ENCODE measurements at places on chromosomes 12 and 14. TPM values are rescaled to one million over a fixed set of nuclear protein-coding genes. Genes with fewer than 3 reads are reported as not detected.

DNA sequence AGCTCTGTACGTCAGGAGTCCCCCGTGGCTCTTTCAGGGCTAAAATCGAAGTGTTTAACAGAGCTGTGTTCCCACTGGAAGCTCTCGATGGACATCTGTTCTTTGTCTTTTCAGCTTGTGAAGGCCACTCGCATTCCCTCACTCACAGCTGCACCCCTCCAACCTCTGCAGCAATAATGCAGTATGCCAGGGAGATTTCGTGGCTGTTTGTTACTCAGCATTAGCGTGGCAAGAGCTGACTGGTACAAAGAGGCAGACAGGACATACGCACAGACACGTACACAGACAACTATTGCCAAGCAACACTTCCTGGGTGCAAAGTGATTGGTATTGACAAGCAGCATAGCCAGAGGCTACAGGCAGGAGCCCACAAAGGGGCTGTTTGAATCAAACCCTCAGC lies 11.8 kb upstream of the FBXO21 start:
- no peak for DNase-seq
- no peak overlapping the region for H3K4me3 ChIP-seq
- peaks cover 58% of the 10 kb centered on the region for H3K27me3 ChIP-seq
- no peaks in the 10 kb centered on the region for H3K4me1 ChIP-seq

GRCh38 chr14:34103176-34103575 lies 152.3 kb upstream of the EGLN3 start:
- peaks cover 9% of the 10 kb centered on the region for H3K4me1 ChIP-seq
- no peaks in the 10 kb centered on the region for H3K36me3 ChIP-seq
- no peak overlapping the region for H3K27ac ChIP-seq
- H3K27me3 ChIP-seq: no peaks in the 10 kb centered on the region

DNA sequence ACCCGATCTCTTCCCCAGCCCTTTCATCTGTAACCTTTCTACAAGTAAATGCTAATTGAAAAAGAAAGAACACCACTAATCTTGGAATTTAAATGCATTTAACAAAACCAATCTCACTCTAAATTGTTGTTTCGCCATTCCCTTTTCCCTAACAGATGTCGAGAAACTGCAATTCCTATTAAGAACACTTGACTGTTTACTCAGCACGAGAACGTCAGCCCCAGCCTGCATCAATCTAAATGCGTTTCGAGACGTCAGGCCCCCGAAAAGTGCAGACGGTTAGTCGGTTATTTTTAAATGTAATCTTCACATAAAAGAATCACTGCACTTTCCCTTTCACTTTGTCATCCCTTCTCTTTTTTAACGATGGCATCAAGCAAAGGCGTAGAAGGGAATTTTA lies 837.6 kb downstream of the VRK1 start:
- peaks cover 5% of the 10 kb centered on the region for H3K27me3 ChIP-seq
- DNase-seq: no peak
- no peaks in the 10 kb centered on the region for H3K36me3 ChIP-seq
- H3K27ac ChIP-seq: no peak overlapping the region
- no peak overlapping the region for H3K4me3 ChIP-seq
- H3K4me1 ChIP-seq: no peaks in the 10 kb centered on the region

- 0 out of 2 replicates have a peak, but pooled peaks cover 3% of the 10 kb centered on the region for H3K36me3 ChIP-seq
- no peaks in the 10 kb centered on the region for H3K27me3 ChIP-seq
- H3K4me1 ChIP-seq: no peaks in the 10 kb centered on the region
- no peak overlapping the region for H3K27ac ChIP-seq
These were observed 210.5 kb downstream of the SNAPC1 start for GRCh38 chr14:61972711-61973110.

DNA sequence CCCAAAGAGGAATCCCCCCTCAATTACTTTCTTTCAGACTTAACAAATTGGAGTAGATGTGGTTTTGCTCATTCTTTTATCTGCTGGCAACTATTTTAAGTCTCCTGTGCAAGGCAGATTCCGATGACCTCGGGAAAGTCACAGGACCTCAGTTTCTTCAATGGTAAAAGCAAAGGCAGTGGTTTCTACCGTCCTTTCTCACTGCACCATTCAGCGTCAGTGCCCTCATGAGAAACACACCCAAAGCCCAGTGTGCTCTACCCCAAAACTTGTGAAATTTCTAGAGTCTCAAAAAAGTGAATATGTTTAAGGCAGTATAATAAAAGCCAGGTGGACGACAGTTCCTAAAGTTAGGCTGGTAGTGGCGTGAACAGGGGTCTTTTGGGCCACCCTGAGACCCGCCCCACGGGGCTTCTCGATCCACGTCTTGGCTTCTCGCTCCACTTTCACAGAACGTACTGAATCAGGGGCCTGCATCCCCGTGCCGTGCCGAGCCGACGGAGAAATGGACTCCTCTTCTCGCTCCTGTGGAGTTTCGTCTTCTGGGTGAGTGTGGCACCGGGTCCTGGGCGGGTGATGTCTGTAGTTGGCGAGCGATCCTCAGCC lies 1.3 kb upstream of the ARHGAP5 start:
- DNase-seq: no peak
- no peaks in the 10 kb centered on the region for H3K27me3 ChIP-seq
- H3K36me3 ChIP-seq: no peaks in the 10 kb centered on the region
- peaks cover 26% of the 10 kb centered on the region for H3K4me1 ChIP-seq
- H3K27ac ChIP-seq: peak overlapping the region; percentile 98

- peak overlapping the region; percentile 44 for H3K4me3 ChIP-seq
- H3K27ac ChIP-seq: peak overlapping the region; percentile 98
- peak; percentile 97 for DNase-seq
- no peaks in the 10 kb centered on the region for H3K36me3 ChIP-seq
These were observed 68.3 kb downstream of the ALG10B start for GRCh38 chr12:38384816-38385378.

GRCh38 chr12:4228122-4228580 lies 45.4 kb upstream of the CCND2 start:
- no peaks in the 10 kb centered on the region for H3K36me3 ChIP-seq
- no peak for DNase-seq
- no peak overlapping the region for H3K4me3 ChIP-seq
- no peak overlapping the region for H3K27ac ChIP-seq
- H3K27me3 ChIP-seq: peaks cover 84% of the 10 kb centered on the region

GRCh38 chr12:48126953-48127630 lies 7.9 kb downstream of the PFKM start:
- H3K36me3 ChIP-seq: peaks cover 19% of the 10 kb centered on the region
- H3K27ac ChIP-seq: no peak overlapping the region
- no peak for DNase-seq
- H3K4me1 ChIP-seq: no peaks in the 10 kb centered on the region
- no peaks in the 10 kb centered on the region for H3K27me3 ChIP-seq
- H3K4me3 ChIP-seq: no peak overlapping the region

DNA sequence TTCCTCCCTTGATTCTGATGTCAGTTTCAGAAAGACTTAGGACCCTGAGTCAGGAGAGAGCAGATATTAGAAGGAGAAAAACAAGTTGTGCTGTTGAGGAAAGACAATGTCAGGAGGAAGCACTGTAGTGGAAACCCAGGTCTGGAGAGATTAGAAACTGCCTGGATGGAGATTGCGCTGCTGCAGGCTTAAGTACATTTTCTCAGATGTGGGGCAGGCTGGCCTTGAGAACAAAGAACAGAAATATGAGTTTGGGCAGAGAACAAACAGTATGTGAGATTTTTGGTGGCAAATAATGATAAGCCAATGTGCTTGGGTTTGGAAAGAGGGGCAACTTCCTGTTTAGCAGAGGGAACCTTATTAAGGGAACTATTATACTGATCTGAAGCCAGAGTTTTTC lies 74.3 kb upstream of the PRMT8 start:
- peaks cover 90% of the 10 kb centered on the region for H3K27me3 ChIP-seq
- H3K36me3 ChIP-seq: no peaks in the 10 kb centered on the region
- H3K4me3 ChIP-seq: no peak overlapping the region
- H3K27ac ChIP-seq: no peak overlapping the region

DNA sequence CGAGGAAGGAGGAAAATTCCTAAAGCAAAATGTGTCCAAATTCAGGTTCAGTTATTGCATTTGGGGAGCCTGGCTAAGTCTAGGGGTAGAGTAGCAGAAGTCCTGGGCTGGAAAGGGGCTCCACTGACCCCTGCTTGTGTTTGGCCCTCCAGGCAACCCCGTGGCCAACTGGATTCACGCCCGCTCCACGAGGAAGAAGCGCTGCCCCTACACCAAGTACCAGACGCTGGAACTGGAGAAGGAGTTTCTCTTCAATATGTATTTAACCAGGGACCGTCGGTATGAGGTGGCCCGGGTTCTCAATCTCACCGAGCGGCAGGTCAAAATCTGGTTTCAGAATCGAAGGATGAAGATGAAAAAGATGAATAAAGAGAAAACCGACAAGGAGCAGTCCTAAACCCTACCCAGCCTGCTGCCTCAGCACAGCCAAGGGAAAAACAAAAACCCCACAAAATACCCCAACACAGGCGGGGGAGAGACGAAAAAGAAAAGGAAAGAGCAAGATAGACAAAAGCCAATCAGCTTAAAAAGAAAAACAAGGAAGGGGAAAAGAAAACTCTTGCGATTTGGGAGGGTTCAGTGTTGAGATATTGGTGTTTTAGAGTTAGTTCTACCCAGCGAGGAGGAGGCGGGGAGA lies 2.4 kb downstream of the HOXC9 start:
- DNase-seq: no peak
- no peak overlapping the region for H3K4me3 ChIP-seq
- H3K36me3 ChIP-seq: no peaks in the 10 kb centered on the region
- no peaks in the 10 kb centered on the region for H3K27me3 ChIP-seq

DNA sequence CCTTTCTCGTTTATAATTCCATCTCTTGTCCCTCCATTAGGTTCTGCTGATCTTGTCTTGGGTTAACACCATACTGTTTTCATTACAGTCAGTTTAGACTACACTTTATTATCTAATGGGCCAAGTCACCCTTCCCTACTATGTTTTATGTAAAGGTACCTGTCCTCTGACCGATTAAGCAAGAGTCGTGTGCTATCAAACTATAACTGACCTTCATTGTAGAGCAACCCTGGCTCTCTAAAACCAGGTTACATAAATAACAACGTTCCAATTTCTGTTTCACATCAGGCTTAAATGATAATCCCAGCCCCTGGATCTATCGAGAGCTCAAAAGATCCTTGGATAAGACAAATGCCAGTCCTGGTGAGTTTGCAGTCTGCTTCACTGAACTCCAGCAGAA lies 16.7 kb downstream of the OAS2 start:
- H3K4me1 ChIP-seq: no peaks in the 10 kb centered on the region
- peaks cover 17% of the 10 kb centered on the region for H3K27me3 ChIP-seq
- H3K36me3 ChIP-seq: no peaks in the 10 kb centered on the region
- no peak for DNase-seq
- H3K4me3 ChIP-seq: no peak overlapping the region

DNA sequence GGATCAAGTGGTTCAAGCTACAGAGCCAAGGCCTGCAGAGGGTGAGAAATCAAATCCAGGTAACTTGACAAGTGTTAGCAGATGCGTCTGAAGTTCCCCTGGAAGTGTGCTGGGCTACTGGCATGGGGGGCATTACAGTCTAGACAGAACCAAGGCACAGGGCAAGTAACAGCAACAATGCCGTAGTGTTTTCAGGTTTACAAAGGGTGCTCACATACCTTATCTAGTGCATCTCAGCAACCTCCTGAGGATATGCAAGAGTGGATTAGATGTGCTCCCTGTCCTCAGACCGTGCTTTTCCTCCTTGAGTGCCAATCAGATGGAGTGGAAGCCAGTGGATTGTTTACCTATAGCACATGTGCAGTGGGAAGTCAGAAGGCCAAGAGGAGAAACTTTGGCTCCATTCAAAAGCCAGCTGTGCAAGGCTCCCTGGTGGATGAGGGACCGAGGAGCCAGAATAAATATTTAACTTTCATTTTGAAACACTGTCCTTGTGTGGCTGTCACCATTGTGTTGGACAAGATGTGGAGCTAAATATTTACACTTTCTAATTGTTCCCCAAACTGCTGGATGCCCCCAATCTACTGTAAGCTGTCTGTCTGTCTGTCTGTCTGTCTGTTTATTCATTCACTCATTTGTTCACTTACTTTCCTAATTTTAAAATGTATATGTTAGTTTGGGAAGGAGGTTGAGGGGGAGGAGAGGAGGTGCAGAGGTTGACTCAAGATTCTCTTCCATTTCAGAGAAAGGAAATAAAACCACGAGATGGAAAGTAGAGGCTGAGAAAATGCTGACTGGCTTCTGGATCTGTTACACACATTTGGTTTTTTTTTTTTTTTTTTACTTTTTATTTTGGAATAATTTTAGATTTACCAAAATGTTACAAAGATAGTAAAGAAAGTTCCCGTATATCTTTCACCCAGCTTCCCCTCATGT lies 184.0 kb upstream of the PARP11 start:
- H3K4me1 ChIP-seq: no peaks in the 10 kb centered on the region
- no peak overlapping the region for H3K4me3 ChIP-seq
- no peaks in the 10 kb centered on the region for H3K36me3 ChIP-seq
- no peak overlapping the region for H3K27ac ChIP-seq
- DNase-seq: no peak

DNA sequence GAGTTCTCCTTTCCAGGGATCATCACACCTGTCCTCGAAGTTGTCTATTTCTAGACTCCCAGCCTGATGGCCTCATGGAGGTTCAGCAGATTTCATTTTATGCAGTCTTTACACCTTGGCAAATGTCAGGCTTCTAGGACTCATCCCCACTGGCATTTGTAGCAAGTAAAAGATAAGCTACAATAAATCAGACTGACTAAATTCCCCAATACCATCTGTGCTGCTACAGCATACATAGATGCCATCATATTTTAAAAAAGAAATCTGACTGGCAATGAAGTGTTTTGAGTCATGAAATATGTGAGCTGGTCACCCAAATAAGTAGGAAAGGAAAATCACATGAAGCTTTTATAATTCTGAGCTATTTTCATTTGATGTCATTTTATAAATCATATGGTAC lies 55.3 kb downstream of the KCNC2 start:
- H3K27ac ChIP-seq: no peak overlapping the region
- no peak overlapping the region for H3K4me3 ChIP-seq
- no peak for DNase-seq
- no peaks in the 10 kb centered on the region for H3K36me3 ChIP-seq

DNA sequence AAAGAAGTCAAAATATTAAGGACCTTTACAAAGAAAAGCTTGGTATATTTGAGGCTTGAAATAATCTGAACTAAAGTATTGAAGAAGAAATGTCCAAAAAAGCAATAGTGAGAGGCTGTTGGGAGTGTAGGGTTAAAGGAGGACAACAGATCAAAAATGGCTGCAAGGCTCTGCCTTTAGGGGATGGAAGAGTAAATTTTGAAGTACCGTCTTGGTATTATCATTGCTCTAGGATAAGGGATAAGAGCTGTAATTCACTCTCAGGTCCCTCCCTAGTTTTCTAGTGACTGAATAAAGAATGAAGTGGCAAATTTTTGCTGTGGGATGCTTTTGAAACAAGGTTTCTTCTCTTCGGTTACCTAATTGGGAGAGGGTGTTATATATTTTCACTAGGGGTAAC lies 38.7 kb downstream of the LEMD3 start:
- no peak for DNase-seq
- no peaks in the 10 kb centered on the region for H3K27me3 ChIP-seq
- H3K36me3 ChIP-seq: peaks cover 8% of the 10 kb centered on the region
- H3K27ac ChIP-seq: no peak overlapping the region
- H3K4me1 ChIP-seq: no peaks in the 10 kb centered on the region

The FAM181A gene
- not detected for total RNA-seq

The CD163 gene
- not detected for total RNA-seq

The WIF1 gene
- total RNA-seq: not detected

The CLEC2A gene
- not detected for total RNA-seq

The PTPRB gene
- total RNA-seq: 1.9 TPM

All from PC-9 (cell line).